CD4-positive, CD25-positive, alpha-beta regulatory T cell (primary cell): ENCODE measurements at places on chromosomes 1 and 21.
A peak's percentile ranks its signal among the peaks of the same experiment; 100 is the strongest.

GRCh38 chr1:15350551-15351200, 59.0 kb upstream of the EFHD2 start:
- no peak for DNase-seq

DNA sequence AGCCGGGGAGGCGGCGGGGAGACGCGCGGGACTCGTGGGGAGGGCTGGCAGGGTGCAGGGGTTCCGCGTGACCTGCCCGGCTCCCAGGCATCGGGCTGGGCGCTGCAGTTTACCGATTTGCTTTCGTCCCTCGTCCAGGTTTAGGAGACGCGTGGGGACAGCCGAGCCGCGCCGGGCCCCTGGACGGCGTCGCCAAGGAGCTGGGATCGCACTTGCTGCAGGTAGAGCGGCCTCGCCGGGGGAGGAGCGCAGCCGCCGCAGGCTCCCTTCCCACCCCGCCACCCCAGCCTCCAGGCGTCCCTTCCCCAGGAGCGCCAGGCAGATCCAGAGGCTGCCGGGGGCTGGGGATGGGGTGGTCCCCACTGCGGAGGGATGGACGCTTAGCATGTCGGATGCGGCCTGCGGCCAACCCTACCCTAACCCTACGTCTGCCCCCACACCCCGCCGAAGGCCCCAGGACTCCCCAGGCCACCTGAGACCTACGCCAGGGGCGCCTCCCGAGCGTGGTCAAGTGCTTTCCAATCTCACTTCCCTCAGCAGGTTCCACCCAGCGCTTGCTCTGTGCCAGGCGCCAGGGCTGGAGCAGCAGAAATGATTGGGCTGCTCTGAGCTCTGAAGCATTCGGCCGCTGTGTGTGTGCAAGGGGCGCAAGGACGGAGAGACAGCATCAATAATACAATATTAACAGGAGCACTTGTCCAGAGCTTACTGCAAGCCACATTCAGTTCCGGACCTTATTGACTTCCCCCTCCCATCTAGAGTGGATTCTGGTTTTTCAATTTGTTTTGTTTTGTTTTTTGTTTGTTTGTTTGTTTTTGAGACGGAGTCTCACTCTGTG, 10.3 kb downstream of the SIM2 start:
- DNase-seq = no peak

DNA sequence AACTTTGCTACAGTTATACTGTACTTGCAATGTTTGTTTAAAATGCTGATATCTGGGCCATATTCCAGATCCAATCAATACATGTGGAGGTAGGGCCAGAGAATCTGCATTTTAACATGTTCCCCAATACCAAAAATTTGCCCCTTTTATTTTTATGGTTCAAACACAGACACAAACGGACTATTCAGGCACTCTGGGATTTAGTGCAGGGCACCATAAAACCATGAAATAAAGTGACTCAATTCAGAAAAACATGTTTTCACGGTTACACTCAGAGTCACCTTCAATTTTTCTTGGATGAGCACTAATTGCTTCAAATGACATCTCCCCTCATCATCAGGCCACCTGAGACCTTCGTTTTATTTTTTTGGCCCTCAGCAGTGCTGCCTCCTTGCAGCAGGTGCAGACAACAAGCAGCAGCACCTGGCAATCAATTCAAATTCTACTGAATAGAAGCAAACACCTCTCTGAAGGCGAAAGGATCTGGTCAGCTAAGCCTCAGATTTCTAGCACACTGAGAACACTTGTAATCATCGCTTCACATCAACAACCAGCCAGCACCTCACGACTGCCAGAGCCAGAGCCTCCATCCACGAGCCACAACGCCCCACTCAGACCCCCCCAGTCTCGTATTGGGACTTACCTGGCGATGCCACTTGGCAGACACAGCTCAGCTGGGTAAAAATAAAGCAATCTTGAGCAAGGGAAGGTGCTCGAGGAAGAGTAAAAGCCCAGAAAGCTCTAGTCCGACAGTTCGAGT, 1.1 kb downstream of the ERO1B start:
- peak; percentile 31 for DNase-seq

DNA sequence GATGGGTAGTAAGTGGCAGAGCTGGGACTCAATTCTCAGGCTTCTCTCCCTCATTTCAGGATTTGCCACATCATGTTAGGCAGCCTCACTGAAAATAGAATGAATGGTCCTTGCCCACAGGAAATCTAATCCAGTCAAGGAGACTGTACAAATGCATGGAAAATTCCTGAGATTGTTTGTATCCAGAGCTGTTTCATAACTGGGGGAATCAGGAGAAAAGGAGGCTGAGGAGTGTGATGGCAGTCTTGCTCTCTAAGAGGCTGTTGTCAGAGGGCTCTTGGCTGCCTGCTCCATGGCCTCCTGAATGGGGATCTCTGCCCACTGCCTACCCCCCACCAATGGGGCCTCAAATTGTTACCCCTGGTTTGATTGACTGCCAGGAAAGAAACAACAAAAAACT, 141.9 kb upstream of the TNR start:
- DNase-seq = no peak
